Hematopoietic multipotent progenitor cell treated with erythropoietin and hydrocortisone succinate and interleukin-3 and kit ligand, for 4 days (in vitro differentiated cells): ENCODE measurements at places on chromosomes 2 and 18.

- no peak for DNase-seq
Observed at GRCh38 chr2:157168501-157168900, 89.0 kb upstream of the GALNT5 start.

GRCh38 chr2:108968619-108969018, 20.4 kb downstream of the EDAR start:
- DNase-seq: peak; percentile 31

GRCh38 chr18:21714474-21714873, 9.9 kb upstream of the ABHD3 start:
- DNase-seq: no peak

DNA sequence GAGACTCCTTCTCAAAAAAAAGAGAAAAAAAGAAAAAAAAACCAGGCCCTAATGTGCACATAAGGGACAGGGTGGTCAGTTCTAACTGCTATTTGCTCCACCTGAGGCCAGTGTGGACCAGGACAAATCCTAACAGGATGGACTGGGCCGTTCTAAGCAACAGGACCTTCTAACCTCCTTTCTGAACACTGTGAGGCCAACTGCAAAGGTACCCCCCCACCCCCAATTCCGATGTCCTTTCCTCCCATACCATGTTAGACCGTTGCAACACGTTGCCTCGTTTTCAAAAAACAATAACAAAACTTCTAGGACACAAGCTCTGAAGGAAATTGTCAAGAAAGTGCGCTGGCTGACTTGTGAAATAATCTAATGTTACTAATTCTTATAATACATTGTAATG, 1.2 kb downstream of the THAP4 start:
- DNase-seq: peak; percentile 37

DNA sequence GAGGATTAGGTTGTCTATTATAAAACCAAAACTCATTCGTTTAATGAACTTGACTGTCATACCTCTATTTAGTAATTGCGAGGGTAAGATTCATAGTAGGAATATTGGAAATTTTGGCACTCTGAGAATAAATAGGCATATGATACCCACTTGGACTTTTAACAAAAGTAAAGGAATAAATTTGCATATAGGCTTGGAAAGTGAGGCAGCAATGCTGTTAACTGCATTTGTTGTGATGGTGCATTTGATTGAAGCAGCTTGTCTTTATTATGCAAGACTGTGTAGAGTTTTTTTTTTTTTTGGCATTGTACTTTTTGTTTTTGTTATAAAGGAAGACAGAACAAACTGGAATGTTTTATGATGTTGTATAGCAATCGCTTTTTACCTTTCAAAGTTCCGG, 18.9 kb downstream of the ITGB1BP1 start:
- DNase-seq: no peak

GRCh38 chr2:3490191-3491170, 28.9 kb downstream of the ADI1 start:
- peak; percentile 47 for DNase-seq

GRCh38 chr2:24957221-24957620, 14.5 kb downstream of the DNAJC27 start:
- DNase-seq: no peak

DNA sequence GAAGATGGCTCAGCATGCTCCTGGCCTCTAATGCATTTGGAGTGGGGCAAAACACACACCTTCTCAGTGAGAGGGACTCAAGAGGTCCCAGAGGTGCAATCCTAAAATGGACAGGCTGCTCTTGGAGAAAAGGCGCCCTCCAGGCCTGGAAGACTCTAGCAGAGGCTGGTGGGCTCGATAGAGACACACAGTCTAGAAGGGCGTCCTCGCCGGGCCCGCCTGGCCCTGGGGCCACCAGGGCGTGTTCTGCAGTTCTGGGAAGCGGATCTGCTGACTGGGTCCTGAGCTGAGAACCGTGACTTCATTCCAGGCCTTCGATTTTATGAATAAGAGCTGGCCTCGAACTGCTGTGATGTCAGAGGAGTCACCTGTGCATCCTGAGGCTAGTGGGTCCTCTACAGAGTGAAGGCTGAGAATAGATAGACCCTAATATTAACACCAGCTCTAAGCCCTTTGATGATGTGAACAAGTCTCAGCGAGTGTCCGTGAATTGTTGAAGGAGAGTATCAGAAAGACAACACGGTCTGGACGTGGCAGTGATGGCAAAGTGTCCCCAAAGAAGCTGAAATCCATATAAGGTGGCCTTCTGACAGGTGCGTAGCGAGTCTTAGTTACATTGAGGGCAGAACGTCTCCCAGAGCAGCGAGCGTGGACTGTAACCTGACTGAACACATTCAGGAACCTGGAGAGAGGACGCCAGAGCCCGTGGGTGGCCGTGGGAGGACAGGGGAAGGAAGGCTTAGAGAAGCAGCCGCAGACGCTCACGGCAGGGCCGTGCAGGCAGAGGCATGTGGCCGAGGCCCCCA, 136.9 kb downstream of the PTGR3 start:
- DNase-seq: no peak
